ENCODE measurements at places on chromosomes 4 and X.

DNA sequence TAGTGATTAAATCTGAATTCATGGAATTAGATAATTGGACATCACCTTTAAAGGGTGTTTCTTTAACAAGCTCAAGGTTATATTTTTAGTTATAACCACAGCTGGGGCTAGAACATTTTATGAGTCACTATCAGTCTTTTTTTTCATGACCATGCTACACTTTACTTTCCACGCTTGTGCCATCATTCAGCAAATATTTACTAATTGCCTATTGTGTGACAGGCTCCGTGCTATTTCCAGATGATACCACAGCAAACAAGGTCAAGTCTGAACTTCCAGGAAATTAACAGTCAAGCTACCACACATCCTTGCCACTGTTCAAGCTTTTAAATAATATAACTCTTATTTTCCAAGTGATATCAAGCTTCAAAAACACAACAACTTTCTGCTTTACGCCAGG is 16.5 kb downstream of the SPANXN3 start:
- no peak for DNase-seq

- DNase-seq, result no peak
Observed at GRCh38 chrX:50622751-50623150, 152.1 kb upstream of the DGKK start.

DNA sequence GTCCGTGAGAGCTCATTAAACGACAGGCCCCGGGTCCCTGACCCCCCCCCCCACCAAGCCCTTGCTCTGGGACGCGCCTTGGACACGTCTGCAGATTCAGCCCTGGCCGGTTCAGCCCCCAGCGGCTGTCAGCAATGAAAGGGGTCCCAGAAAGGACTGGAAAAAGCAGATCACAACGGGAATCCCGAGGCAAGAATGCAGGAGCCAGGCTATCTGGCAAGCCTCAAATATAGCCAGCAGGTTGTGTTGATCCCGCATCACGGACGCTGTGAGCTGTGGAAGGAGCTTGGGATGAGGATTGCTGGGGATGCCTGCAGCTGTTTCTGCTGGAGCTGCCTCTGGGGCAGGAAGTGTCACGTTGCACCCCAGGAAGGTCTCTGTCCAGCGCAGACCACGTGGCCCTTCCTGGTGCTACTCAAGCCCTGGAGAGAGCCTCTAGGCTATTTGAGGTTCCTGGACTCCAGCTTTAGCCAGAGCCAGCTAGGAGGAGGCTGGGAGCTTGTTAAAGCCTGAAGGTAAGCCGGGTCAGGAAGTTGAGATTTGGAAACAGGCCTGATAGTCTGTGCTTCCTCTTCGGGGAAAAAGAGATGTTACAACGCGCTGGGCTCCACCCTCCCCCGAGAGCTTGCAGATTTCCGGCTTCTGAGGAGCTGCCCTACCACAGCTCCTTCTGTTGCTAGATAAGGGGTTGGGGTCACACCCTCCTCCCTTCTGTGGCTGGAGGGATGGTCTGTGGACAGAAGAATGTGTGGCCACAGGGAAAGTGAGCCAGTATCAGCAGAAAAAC is 19.3 kb upstream of the CSF2RA start:
- no peak for DNase-seq

DNA sequence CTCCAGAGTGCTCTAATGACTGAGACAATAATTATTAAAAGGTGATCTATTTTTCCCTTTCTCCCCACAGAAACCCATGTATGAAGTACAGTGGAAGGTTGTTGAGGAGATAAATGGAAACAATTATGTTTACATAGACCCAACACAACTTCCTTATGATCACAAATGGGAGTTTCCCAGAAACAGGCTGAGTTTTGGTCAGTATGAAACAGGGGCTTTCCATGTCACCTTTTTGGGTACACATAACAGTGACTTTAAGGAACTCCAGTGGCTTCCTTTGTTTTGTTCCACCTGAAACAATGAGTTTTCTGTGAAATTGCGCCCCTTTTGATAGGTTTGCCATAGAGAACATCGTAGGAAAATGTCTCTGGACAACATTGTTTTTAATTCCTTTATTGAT is 69.6 kb downstream of the KIT start:
- no peak for DNase-seq

- no peak for DNase-seq
Observed at GRCh38 chrX:56765811-56766553, 36.9 kb downstream of the NBDY start.

DNA sequence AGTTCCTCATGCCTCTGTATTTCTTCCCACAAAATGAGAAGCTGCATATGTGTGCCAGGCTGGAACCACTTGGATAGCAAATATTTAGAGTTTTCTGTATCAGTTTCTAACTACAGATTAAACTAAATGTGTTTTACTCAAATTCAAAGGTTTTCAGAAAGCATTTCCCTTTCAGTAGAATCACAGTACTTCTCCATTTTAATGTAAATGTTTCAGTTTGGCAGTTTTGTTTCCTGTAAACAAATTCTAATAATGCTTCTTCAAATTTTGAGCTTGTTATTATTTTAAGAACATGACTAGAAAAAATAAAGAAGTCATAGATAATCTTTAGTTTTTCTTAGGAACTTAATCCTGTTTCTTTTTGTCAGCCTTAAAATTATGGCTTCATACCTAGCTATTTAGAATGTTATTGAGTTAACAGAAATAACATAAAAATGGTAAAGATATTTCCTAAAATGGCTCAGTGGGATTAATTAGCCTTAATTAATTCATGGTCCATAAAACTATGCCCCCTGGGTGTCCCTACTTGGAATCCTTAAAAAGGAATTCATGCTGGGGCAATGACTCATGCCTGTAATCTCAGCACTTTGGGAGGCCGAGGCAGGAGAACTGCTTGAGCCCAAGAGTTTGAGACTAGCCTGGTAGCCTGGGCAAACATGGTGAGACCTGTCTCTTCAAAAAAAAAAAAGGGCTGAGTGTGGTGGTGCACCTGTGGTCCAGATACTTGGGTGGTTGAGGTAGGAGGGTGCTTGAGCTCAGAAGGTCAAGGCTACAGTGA is 83.8 kb upstream of the GPR34 start:
- no peak for DNase-seq

DNA sequence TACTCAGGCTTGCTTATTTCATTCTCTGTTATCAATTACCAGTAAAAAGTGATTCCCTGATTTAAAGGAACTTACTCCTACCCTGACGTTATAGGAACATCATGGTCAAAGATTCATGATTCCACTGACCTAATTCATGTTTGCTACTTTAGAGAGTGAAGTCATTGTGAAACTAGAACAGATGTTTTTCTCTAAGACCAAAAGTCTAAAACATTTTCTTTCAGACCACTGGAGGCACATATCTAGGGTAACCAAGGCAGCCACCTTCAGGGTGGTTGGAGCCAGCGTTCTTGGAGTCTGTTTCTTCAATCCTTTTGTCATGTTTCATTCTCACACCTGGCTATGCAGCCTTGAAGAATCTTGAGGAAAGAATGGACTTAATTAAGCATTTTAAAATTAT is 77.8 kb downstream of the GALNTL6 start:
- no peak for DNase-seq

DNA sequence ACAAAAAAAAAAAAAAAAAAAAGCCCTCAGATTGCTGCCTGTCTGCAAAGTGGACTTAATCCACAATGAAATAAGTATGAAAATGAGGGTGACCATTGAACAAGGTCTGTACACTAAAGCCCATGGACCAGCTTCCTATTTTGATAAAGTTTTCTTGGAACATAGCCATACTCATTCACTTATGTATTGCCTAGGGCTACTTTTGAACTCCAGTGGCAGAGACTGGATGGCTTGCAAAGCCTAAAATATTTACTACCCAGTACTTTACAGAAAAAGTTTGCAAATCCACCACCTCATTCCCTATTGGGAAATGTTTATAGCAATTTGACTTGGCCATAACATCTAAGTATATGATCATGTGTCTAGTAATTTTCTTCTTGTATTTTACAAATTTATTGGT is 481.7 kb downstream of the NAF1 start:
- DNase-seq, result no peak

DNA sequence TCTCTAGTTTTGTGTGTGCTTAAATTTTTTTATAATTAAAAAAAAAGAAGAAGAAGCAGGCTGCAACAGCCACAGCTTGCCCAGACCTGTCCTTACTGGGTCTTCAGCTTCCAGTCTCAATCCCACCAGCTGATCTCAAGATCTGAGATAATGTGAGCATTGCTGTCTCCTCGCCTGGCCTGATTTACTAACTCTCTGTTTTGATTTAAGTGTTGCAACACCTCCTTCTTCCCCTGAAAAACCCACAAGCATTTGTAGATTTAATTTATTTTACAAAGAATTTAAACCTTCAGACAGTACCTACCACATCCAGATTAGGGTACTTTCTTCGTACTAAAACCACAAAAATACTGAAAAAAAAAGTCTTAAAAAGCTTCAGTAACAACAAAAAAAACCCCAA is 38.0 kb downstream of the FAM241A start:
- no peak for DNase-seq

- no peak for DNase-seq
Observed at GRCh38 chrX:41912923-41913322, 10.4 kb downstream of the CASK start.

DNA sequence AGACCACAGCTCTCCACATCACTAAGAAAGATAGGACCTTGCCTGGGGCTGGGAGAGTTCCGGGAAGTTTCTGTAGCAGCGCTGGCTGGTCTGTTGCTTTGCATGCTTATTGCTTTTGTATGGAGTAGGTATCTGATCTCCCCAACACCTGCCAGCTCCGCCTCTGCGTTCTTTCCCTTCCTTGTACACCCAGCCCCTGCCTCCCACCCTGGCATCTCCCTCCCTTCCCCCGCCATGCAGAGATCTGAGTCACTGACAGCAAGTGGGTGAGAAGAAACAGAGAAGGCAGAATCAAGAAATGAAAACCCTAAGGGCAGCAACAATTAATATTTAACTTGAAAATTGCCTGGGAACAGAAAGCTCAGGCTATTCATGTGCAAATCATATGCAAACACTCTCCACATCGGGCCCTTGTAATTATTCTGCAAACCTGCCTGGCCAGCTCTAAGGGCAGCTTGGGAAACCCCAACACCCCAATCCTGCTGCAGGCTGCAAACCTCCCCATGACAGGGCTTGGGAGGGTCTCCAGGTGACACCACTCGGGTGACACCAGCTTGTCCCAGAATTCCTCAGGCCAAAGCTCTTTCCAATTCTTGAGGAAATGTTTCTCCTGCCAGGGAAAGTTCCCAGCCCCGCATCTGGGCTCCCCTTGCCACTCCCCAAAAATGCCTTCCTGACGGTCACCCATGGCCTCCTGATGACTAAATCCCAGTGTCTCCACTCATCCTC is 257.2 kb downstream of the FBXW7 start:
- DNase-seq, result no peak

DNA sequence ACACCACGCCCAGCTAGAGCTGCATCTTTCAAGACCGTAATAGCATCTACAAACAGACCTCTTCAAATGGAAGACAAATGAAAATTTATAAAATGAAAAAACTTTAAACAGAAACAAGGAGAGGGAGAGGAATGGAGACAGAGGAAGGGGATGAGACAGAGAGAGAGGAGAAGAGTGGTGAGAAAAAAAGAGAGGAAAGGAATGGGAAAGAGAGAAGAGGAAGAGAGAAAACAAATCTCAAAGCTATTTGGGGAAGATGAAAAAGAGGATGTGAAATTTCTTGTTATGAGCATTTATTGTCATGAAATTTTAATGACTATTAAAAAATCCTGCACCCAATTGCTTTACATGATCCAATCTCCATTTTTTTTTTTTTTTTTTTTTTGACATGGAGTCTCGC is 726.9 kb downstream of the GRID2 start:
- DNase-seq, result no peak

- no peak for DNase-seq
Observed at GRCh38 chr4:113981591-113981990, 2.1 kb upstream of the ARSJ start.

DNA sequence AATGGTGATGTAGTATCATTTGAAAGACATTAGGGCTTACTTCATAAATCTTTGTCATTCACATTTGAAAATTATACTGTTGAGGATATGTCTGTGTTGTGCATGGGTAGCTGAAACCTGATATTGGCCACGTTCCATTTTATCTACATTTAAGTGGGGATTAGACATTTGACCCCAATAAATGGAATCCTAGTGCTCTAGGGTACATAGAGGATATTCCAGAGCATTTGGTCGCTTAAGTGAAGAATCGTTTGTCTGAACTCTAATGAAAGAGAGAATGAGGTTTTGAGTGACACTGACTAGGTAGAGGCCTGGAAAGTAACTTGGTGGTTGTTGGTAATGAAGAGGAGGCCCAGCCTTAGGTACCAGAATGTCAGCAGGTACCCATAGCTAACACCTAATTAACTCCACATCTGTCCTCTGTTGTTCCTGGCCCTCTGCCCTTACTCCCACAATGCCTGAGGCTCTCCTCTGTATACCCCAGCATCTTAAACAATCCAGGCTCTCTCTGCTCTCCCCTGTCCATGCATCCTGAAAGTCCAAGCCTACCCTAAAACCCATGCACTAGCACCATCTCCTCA is 299.5 kb upstream of the KLF3 start:
- no peak for DNase-seq

- DNase-seq, result no peak
Observed at GRCh38 chr4:56743550-56743949, 62.5 kb upstream of the HOPX start.

GRCh38 chr4:41943506-41943905 is 8.3 kb downstream of the TMEM33 start:
- no peak for DNase-seq

DNA sequence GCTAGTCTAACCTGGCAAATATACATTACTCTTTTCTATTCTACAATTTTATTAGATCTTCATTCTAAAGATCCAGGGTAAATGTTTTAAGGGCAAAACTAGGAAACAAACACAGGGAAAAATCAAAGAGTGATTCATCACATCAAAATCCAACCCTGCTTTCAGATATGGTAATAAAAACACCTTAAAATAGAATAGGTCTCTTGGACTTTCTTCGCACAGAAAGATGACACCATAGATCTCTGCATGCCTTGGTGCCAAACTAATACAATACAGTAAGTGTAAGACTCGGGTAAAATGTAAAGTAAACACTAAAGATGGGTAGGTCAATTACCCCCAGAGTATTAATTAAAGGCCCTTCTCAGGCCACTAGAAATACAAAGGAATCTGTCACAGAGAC is 34.2 kb downstream of the LDB2 start:
- no peak for DNase-seq

DNA sequence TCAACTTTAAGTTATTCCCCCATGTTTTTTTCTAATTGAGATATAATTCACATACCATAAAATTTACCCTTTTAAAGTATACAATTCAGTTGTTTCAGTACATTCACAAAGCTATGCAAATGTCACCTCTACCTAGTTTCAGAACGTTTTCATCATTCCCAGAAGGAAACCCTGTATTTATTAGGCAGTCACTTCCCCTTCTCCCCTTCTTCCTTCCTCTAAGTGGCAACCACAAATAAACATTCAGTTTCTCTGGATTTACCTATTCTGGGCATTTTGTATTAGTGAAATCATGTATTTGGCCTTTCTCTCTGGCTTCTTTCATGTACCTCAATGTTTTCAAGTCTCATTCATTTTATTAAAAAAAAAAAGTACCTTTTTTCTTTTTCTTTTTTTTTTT is 101.9 kb downstream of the TET2 start:
- DNase-seq, result no peak

GRCh38 chrX:10884246-10884645 is 226.9 kb upstream of the HCCS start:
- no peak for DNase-seq

- no peak for DNase-seq
Observed at GRCh38 chr4:176735300-176735699, 57.4 kb downstream of the VEGFC start.

GRCh38 chr4:106315476-106315967 is 487 bp downstream of the TBCK start:
- DNase-seq, result no peak
